ENCODE measurements at places on chromosomes 12 and 14.

- DNase-seq = no peak
These were observed 5.8 kb downstream of the CCNB1IP1 start for GRCh38 chr14:20327005-20327869.

- no peak for DNase-seq
These were observed 513 bp downstream of the HOXC11 start for GRCh38 chr12:53973236-53974042.

- DNase-seq = no peak
These were observed 163.0 kb upstream of the TMCC3 start for GRCh38 chr12:94813314-94813713.

DNA sequence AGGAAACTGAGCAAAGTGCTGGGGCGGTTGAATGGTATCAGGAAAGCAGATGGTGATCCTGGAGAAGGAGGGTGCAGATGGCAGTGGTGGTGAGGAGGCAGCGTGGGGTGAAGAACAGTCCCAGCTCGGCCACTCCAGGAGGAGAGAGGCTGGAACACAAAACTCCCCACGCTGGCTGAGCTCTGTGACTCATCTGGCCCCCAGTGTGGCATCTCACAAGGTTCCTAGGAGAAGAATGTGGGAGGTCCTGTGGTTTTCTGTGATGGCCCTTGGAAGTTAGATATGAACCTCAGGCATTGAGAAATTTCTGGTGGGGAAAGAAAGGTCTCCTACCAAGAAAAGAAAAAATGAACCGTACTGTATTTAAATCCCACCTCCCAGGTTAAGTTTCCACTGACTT lies 8.0 kb upstream of the NRXN3 start:
- no peak for DNase-seq

DNA sequence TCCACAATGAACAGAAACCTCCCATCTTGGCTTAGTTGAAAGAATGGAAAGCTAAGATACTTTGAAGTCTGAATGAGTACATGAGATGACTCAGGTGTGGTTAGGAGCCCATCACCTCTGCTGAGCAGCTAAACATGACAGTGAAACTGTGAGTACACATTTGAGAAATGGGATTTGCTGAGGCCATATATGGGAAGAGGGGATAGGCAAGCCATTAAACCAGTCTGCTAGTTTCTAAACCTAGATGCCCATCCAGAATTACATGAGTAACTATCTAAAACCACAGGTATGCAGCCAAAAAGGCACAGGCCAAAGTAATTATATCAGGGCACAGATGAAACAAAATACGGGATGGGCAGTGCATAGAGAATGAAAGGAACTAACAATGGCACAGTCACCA lies 41.2 kb downstream of the NKX2-1 start:
- DNase-seq = no peak

DNA sequence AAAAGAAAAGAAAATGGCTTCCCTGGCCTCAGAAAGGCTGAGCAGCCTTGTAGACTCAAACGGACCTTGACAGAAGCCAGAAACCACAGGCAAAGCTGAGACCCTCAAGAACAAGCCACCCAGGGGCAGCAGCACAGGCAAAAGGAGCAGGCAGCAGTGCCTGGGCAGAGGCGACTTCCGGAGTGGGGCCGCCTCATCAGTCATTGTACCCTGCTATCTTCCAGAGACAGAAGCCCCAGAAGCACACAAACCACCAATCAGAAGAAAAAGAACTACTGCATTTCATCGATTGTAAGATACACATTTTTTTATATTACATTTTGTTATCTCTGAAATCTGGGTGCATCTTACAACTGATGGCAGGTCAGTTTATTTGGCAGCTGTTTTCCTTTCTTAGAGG lies 58.2 kb upstream of the ZFP36L1 start:
- DNase-seq = no peak

DNA sequence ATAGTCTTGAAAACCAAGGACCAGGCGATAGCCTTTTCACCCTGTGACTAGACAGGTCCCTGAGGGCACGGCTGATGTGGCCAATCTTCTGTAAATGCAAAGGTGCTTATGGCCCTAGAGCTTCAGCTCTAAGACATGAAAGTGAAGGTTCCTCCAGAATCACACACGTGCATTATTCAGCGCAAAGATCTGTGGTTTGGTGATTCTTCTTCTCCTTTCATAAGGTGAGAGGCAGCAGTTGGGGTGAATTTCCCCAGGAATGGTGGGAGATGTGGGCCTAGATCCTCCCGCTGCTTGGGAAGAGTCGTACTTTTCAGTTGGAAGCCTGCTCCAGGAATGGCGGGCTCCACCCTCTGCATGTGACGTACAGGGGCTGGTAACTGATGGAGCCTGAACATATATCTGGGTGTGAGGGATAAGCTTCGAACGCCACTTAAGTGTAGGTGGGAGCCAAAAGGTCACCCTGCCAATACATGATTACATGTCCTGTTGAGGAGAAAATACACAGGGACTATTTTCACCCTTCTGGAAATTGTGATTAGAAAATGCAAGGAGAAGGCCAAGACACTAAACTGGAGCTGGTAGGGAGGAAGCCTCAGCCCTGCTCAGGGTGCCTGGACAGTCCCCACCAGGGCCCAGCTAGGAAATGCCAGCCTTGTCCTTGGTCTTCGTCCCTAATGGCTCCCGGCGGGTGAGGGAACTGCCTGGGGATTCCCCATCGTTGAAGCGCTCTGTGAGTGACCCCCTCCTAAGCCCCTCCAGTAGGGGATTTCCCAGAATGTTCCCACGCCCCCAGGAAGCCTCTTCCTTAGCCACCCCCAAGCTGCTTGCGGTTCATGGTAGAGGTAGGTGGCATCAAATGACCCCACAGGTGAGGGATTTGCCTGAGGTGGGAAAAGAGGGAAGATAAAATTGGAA lies 17.6 kb downstream of the BATF start:
- DNase-seq = no peak

DNA sequence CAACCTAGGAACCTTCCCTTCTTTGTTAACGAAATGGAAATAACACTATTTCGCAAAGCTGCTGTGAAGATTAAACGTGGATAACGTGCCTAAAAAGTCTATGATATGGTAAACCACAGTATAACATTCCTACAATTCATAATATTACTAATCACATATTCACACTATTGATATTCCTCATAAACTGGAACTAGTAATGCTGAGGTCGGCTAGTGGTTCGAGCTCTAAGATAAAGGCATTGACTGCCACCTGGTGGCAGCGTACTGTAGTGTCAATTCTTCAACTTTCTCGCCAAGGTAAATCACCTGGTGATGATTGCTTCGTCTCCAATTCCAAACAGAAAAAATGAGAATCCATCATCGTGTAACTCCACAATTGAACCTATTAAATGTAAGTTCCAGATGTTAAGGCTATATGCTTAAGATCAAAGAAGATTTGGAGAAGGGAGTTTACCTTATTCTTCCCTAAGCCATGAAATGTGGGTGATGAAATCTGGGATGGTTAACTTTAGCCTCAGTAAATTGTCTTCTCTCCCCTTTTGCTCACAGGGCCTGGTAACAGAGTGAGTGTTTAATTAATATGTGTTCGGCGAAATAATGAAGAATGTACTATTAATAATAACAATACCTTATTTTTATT lies 197.5 kb upstream of the TMEM132C start:
- no peak for DNase-seq

- DNase-seq = no peak
These were observed 96.0 kb downstream of the BCL2L14 start for GRCh38 chr12:12166751-12167150.

DNA sequence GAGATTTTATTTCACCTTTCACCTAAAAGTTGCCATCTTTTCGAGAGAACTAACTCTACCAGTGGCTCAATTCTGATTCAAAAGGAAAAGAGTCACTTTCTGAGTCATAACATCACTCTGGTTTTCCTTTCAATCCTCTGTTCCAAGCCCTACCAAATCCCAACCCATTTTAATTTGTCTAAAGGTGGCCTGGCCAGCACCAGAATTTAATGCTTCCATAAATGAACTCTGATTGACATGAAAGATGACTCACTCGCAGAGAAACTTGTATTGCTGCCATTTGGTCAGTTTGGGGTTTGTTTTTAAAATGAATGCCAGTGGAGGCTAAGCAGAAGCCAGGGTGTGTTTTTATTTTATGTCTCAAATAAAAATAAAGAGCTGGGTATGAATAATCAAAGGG lies 117.4 kb upstream of the SOX5 start:
- no peak for DNase-seq

DNA sequence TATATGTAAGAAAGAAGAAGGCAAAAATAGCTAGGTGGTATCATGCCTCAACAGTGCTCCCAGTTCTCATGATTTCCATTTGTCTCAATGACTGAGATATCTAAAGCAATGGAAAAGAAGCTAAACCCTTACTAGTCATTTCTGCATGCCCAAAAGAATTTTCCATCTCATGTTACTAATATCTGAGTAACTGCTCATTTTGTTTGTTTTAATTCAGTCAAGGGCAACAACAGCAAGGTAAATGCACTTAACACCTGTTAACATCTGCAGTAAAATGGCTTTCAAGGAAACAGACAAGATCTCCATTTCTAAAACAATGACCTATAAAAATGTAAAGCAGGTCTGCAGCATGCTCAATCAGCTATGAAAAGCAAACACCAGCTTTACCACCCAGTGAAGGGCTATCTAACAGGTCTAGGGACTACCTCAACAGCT lies 19.4 kb upstream of the SELPLG start:
- no peak for DNase-seq

DNA sequence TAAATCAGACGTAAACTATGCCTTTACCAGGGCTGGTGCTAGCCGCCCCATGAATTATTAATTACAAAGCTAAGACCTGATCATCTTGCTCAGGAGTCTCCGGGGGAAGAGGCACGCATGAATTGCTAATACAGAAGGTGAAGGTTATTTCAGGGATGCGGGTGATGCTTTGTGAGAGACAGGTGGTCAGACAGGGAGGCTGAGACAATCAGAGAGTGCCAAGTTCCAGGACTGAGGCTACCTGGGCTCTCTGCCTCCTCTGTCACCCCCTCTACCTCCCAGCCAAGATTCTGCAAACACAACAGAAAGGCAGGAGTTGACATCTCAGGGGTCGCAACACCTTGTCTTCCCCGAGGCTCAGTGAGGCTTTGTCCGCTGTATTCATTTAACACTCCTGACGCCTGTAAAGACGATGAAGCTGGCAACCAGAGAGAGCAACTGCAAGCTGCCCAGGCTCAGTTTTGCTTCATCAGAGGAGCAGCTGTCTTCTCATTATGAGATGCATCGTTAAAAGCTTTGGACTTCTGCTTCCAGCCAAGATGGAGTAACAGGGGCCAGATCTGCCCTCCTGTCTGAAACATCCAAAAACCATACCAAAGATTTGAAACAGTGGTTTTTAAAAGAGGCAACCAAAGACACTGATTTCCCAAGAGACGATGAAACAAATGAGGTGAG lies 46.6 kb downstream of the PRIMA1 start:
- DNase-seq = no peak
